ENCODE measurements at places on chromosomes 4 and X.

DNA sequence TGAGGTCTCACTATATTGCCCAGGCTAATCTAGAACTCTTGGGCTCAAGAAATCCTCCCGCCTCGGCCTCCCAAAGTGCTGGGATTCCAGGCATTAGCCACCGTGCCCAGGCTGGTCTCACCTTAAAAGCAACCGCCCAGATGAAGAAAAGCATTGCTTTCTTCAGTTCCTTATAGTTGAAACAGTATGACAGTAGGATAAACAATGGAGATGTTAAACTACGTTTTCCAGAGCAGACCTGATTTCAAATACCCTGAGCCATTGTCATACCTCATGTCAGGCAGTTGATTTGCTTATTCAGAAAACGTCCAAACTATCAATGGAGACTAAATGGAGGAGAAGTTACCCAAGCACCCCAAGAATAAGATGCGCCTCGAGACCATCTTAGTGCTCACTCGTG, 26.3 kb upstream of the TMEM131L start:
- no peak for DNase-seq

- DNase-seq: no peak
Observed at GRCh38 chr4:24195991-24196736, 306.3 kb upstream of the PPARGC1A start.

DNA sequence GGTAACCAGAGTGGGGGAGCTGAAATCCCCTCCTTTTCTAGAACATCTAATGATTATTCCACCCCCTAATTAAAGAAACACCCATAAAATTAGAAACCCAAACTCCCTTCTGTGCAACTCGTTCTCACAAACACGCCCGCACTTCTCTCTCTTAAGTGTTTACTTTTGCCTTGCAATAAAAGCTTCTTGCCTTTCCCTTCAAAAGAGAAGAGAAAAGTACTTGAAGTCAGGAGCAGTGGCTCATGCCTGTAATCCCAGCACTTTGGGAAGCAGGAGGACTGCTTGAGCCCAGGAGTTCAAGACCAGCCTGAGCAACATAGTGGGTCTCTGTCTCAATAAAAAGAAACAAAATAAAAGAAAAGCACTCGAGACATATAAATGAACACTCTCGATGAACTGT, 3.6 kb upstream of the GPR173 start:
- no peak for DNase-seq

DNA sequence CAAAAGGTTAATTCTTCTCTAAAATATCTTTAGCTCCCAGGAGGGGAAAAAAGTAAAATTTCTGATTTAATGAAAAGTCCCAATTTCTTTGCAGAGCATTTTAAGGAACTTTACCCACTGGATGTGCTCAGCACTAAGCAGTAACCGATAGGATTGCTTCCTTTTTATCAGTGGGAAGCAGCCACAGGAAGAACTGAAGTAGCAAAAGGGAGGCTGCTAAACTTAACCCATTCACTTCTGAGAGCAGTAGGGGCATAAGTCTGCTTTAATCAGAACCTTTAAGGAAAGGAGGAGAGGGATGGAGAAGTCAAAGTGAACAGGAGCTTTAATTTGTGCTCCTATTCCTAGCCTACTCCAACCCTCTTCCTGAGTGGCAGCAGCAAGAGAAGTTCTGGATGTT, at the start of gene F8:
TSS of gene F8 (minus strand) at position 139 of the 400 bp plus-strand sequence. CDS start 171 bp downstream, outside the sequence.
- no peak for DNase-seq

DNA sequence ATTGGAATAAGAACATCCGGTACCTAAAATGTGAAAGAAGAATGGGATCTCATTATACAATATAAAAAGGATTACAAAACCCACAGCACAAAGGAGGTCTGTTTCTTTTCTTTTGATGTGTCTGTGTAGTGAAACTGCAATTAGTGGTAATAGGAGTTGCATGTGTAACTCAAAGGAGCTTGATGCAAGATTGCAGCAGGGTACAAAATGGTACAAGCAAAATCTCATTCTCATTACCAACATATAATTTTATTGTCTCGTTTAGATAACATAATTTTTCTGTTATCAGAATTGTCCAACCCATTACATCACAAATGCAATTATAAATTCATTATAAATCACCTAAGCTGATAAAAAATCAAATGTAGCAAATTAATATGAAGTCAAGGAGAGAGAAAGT, 47.1 kb upstream of the CCSER1 start:
- no peak for DNase-seq

- no peak for DNase-seq
Observed at GRCh38 chr4:536351-536972, 37.5 kb downstream of the PIGG start.

DNA sequence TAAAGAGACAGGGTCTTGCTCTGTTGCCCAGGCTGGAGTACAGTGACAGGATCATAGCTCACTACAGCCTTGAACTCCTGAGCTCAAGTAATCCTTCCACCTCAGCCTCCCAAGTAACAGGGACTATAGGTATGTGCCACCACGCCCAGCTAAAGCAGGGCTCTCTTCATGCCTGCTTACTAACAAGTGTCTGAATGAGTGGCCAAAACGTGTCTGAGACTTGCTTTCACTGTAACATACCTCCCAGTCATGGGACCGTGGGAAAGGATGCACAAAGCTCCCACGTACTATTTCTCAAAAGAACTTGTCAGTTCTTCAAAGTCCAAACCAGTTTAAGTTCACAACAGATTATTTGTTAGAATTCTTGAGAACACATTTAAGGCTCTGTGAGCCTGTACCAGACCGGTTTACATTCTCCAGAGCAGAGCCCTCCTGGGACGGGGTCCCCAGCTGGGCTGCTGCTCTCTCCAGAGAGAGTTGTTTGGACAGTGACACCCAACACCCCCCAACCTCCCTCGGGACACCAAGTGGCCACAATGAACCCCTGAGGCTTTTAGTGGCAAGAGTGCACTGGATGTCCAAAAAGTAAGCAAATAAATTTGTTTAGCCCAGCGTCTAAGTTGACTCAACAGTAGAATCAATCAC, 24.1 kb downstream of the SH3KBP1 start:
- no peak for DNase-seq

- no peak for DNase-seq
Observed at GRCh38 chrX:20756585-20756984, 489.9 kb upstream of the RPS6KA3 start.

GRCh38 chr4:101081695-101082369, 265.5 kb downstream of the PPP3CA start:
- DNase-seq: no peak

- DNase-seq: no peak
Observed at GRCh38 chr4:30755346-30755745, 35.2 kb downstream of the PCDH7 start.

DNA sequence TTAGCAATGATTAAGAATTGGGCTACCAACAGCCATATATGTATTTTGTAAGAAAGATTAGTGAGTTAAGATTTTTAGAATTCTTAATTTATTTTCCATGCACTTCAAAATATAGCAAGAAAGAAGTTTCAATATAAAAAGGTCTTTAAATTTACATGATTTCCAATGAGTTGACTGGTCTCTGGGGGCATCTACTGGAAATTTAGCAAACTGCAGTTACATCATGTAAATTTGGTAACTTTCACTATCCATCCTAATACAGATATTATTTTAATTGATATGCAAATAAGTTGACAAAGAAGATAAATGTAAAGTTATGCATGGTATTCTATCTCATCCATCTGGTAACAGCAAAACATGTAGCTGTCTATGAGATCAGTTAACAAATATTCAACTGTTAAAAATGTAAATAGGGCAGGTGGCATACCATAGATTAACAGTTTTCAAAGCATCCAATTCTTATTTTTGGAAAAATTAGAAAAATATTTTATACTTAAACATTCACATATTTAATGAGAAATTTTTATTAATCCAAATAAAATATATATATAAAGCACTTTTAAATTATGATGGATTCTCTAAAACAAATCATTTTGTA, 29.1 kb downstream of the TTC29 start:
- DNase-seq: peak; percentile 11

DNA sequence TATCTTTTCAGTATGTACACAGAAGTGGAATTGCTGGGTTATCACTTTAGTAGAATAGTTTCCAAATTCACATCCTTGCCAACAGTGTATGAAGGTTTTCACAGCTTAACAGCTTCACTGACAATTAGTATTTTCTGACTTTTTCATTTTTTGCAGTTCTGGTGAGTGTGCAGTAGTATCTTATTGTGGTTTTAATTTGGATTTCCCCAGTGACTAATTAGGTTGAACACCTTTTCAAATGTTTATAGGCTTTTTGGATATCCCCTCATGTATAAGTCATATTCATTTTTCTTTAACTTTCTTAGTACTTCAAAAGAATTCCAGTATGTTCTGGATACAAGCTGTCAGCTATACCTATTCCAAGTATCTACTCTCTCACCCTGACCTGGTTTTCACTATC, 37.1 kb downstream of the BRCC3 start:
- DNase-seq: no peak

- DNase-seq: no peak
Observed at GRCh38 chr4:42482516-42483327, 85.4 kb downstream of the SHISA3 start.

DNA sequence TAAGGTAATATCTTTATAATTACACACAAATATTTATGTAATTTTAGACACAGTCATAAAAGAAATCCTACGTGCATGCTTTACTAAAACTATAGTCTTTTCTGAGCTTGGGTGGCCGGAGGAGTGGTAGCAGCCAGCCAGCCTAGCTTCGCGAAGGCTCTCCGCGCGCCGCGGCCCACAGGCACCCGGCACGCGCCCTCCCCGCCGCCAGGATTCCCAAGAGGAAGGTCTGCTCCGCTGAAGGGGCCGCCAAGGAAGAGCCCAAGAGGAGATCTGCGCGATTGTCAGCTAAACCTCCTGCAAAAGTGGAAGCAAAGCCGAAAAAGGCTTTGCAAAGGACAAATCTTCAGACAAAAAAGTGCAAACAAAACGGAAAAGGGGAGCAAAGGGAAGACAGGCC, 8.7 kb upstream of the PJA1 start:
- DNase-seq: no peak

GRCh38 chr4:177484613-177485021, 42.4 kb upstream of the AGA start:
- DNase-seq: no peak

- peak; percentile 67 for DNase-seq
Observed at GRCh38 chrX:45852884-45853283, 652.2 kb upstream of the DIPK2B start.

DNA sequence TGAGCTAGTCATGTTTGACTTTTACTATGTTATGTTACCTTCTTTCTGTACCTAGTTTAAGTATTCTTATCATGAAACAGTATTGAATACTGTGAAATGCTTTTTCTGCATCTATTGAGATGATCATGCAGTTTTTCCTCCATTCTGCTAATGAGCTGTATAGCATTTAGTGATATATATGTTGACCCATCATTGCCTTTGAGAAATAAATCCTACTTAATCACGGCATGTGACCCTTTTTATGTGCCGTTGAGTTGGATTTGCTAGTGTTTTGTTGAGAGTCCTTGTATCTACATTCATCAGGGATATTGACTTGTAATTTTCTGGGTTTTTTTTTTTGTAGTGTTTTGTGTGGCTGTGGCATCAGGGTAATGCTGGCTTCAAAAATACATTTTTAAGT, 537.7 kb upstream of the AADAT start:
- no peak for DNase-seq

DNA sequence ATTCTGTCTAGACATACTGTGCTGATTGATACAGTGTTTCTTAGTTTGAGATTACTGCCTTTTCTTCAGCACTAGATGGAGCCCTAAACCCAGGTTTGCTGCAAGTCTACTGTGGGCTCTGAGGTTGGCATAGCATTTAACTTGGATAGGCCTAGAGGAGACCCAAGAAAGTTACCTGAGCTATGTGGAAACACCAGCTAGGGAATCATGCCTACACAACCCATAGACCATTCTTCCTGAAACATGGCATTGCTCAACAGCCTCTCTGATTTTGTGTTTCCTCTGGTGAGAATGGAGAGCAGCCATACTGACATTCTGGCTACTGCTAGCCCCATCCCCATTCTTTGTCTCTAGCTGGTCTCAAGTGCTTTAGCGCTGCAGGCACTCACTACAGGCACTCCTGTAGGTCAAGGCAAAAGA, 287.7 kb upstream of the PCDH18 start:
- DNase-seq: peak; percentile 33

GRCh38 chr4:76067652-76068286, 6.7 kb upstream of the ART3 start:
- DNase-seq: peak; percentile 86

DNA sequence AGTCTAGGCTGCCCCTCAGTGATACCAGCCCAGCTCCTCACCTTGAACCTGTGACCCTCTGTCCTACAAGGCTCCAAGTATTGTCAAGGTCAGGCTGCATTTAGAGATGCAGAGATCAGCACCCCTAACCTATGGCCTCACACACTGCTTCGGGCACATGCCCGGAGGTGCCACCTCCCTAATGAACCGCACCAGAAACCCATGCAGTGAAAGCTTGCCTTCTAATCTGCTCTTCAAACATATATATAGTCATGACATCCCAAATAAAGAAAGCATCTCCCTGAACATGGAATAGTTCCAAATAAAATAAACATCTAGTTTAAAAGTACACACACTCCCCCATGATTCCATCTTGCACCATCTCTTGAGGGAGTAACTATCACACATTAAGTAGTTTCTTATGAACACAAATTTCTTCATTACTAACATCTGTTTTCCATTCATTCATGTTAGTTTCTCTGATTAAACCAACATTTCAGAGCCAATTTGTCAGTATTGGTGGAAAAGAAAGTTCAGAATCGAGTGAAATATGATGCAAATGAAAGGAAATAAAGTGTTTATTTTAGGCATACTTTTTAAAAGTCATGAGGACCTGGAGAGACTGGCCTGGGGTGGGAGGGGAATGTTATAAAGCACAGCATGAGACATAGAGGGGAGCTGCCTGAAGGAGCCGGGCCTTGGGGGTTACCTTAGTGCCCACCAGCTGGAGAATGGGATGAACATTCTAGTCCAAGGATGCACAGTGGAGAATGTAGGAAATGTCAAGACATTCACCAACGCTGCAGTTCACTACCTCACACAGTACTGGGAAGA, 19.2 kb downstream of the CC2D2A start:
- no peak for DNase-seq

DNA sequence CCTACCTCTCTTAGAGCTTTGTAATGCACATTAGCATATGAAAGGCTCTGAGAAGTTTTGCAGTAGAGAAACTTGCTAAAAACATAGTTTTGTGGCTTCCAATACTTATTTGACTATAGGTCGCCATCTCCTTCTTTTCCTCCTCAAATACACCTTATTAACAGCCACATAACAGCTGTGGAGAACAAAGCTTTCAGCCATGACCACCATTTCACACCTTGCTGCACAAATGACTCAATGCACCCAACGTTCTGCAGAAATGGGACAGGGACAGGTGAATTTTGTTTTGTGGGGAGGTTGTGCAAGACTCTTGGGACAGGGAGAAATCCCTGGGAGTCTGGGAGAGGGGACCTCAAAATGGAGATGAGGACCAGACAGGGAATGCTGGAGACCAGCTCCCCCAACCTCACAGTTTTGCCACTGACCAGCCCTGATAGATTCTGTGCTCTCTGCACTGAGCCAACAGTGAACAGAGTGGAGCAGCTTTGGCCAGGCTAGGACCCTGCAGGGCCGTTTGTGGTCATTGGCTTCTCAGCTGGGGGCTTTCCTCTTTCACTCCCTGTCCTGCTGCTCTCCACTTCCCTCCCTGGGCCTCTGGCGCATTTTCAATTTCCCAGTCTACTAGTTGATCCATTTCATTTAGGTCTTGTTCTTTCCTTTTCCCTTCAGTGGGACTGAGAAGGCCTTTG, 16.6 kb downstream of the FRMPD3 start:
- peak; percentile 31 for DNase-seq

- DNase-seq: peak; percentile 43
Observed at GRCh38 chr4:8267077-8267476, 2.5 kb upstream of the HTRA3 start.

All from activated CD4-positive, alpha-beta T cell treated with anti-CD3 and anti-CD28 coated beads, Interleukin-10, Interleukin-2, amounts not matched to agents 100 ng/mL and 50 ng/mL, durations not matched to agents 16 hours and 8 hours (primary cell).